ENCODE measurements at places on chromosomes 1 and 21.

DNA sequence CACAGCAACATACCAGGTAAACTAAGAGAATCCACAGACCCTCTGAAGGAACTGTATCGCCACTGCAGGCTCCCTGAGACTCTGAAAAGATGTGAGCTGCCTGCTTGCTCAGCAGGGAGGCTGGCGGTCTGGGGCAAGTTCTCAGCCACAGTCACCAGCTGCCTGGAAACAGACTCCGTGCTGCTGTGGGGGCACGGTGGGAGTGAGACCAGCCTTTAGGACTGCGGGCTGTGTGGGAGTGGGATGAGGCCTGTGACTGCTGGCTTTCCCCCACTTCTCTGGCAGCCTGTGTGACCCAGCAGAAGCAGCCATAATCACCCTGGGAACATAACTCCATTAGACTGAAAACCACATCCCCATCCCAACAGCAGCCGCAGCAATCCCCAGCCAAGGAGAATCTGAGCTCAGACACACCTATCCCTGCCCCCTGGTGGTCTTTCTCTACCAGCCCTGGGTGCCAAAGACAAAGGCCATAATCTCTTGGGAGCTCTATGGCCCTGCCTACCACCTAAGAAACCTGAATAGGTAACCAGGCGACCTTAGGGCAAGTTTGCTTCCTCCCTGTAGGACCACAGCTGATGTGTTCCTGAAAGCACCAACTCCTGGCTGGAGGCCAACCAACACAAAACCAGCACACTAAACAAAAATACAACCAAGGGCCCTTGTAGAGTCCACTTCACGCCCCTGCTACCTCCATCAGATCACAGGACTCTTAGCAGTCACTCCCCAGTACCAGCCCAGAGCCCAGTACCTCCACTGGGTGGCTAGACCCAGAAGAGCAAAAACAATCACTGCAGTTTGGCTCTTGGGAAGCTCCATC is 151.5 kb downstream of the SMYD3 start:
- peak; percentile 36 for DNase-seq

GRCh38 chr21:19034041-19034440 is 630.5 kb upstream of the TMPRSS15 start:
- DNase-seq = no peak

DNA sequence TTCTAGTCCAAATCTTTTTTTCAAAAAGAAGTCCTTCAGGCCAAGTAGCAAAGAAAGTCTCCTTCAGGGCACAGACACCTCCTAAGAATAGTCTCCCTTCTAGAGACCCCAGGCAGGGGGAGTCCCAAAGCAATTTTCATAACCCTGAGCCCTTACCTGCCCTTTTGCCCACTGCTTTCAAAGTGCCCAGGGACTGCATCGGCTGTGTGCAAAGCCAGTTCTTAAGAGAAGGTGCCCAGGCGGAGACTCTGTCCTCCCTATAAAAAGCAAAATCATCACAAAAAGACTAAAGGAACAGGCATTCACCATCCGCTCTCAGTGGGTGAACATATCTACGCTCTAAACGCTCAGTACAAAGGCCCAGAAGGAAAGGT is 32.2 kb downstream of the ELK4 start:
- DNase-seq = no peak

GRCh38 chr1:173333581-173333980 is 126.5 kb upstream of the TNFSF4 start:
- no peak for DNase-seq

DNA sequence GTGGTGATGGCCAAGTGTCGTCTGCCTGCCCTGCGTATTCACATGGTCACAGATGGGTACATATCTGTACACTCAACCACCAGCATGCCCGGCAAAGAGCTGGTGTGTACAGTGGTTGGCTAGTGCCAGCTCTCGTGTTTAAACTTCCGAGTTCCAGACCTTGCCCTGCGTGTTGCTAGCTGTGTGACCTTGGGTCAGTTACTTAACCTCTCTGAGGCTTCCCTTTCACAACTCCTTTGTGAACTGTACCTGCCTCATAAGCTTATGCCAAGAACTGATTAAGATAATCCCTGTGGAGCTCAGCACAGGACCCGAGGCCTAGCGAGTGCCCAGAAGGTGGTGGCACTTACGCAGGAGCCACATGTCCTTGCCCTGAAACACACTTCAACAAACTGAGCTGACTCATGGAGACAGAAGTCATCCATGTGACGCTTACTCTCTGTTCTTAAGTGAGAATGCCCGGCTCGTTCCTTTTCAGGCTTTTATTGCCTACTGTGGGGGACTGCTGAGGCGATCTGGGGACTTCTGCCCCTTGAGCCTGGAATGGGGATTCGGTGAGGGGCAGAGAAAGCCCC is 55.4 kb downstream of the ALPL start:
- no peak for DNase-seq

Measured in WTC11 (cell line).